NCI-H2171 (cell line): ENCODE measurements at places on chromosomes 13 and 19.

DNA sequence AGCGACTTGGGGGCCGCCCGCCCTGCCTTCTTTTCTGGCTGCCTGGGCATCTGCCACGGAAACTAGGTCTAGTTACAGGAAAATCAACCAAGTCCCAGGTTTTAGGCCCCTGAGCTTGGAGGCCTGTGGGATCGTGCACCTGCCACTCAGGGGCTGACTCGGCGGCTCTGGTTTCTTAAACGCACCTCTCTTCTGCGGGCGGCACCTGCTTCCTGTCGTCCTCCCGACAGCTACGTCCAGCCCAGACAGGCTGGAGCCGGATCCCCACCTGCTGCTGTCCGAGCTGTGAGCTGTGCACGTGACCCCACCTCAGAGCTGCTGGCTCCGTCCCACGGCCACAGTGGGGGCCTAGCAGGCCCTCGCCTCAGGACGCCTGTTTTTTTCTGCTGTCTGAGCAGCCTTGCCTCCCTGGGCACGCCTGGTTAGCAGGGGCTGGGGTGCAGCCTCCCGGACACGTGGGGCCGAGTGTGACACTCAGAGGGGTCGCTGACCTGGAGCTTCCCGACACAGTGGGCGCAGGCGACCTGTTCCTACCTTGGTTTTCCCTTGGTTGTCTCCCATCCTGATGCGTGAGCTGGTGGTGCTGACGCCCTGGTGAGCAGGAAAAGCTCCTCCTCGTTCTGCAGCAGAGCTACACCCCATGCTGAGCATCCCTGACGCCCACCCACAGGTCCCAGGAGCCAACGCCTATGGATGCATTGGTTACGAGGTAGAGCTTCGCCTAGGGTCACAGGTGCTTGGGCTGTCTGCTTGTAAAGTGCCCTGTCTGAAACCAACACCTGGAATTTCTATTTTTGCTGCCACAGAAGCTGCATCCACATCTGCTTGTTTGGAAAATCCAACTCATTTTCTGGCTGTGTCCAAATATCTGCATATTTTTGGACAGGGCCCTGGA, 17.5 kb downstream of the TMEM255B start:
- DNase-seq = no peak

DNA sequence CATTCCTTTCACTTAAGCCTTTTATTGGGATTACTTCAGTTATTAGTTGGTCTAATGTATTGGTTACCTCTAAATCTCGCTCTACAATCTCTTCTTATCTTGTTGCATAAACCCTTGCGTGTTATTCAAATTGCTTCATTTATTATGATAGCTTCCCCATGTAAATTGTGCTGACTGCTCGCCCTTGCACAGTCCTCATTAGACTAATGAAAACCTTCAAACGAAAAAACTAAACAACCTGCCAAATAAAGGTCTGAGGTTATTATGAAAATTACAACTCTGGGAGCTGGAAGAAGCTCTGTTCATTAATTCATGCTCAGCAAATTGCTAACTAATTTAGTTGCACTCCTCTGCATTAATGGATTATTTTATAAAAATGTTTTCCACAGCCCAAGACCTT, 320.1 kb downstream of the DACH1 start:
- DNase-seq = no peak

GRCh38 chr13:110562036-110562597, 595 bp upstream of the RAB20 start:
- no peak for DNase-seq

GRCh38 chr13:44278166-44278565, 95.5 kb upstream of the SERP2 start:
- DNase-seq = no peak

DNA sequence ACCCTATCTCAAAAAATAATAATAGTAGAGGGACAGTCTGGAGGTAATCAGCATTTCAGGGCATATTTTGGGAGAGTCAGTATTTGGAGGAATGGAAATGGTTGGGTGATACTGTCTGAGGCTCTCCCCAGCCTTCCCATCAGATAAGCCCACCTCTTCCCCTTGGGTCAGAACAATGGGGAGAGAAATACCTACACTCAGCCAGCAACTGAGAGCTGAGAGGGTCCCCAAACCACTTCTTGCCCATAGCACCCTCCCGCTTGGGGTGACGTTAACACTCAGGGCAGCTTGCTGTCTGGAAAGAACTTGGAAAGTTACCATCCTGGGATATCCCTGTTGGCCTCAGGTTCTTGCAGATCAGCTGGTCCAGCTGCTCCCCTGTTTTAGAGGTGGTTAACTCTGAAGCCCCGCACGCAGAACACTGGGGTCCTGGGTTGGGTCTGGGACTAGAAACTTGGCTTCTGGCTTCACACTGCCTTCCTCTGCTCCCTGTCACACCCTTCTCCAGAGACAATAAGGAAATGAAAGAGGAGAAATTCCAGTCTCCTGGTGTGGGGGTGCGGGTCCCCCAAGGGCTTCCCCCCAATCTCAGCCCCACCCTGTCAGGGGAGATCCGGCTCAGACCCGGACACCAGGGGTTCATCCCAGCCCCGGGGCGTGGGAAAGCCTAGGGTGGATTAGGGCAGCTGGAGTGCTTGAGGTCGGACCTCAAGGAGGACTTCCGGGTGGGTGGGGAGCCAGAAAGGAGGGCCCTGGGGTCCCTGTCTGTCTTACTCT, 2.5 kb downstream of the FOXA3 start:
- DNase-seq = no peak

- no peak for DNase-seq
Observed at GRCh38 chr13:78187781-78188180, 269.1 kb upstream of the EDNRB start.
